ENCODE measurements at places on chromosomes 16 and 17.

DNA sequence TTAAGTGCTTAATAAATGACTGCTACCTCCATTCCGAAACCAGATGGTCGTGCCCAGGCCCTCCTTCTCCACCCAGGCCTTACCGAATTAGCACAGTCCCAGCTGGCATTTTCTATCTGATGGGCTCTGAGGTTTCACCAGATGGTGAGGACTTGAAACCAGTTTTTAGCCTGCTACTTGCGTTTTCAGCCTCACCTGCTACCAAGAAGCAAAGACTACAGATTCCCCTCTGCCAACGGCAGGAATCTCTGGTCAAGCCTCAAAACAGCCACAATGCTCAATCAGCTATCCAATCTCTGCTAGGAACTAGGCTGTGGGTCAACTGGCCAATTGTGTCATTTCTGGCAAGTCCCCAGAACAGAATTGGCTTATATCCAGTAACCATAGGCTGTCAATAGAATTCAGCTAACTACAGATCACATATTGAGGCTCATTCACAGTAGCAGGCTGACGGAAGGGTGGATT is 11.7 kb downstream of the PECAM1 start:
- DNase-seq = no peak

GRCh38 chr16:84396537-84397008 is 28.2 kb downstream of the ATP2C2 start:
- DNase-seq = no peak

DNA sequence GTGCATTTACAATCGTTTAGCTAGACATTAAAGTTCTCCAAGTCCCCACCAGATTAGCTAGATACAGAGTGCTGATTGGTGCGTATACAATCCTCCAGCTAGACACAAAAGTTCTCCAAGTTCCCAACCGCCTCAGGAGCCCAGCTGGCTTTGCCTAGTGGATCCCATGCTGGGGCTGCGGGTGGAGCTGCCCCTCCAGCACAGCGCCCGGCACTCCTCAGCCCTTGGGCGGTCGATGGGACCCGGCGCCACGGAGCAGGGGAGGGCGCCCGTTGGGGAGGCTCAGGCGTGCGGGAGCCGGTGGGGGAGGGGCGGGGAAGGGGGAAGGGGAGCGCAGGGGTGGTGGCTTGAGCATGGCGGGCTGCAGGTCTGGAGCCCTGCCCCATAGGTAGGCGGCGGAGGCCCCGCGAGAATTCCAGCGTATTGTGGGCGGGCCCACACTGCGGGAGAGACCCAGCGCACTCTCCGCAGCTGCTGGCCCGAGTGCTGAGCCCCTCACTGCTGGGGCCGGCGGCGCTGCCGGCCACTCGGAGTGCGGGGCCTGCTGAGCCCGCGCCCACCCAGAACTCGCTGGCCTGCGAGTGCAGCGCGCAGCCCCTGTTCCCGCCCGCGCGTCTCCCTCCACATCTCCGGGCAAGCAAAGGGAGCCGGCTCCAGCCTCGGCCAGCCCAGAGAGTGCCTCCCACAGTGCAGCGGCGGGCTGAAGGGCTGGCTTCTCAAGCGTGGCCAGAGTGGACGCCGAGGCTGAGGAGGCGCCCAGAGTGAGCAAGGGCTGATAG is 907.5 kb downstream of the CDH8 start:
- no peak for DNase-seq

GRCh38 chr17:65629234-65629690 is 67.8 kb upstream of the AXIN2 start:
- no peak for DNase-seq
